GM18507 (cell line): ENCODE measurements at places on chromosomes 7 and 10.

DNA sequence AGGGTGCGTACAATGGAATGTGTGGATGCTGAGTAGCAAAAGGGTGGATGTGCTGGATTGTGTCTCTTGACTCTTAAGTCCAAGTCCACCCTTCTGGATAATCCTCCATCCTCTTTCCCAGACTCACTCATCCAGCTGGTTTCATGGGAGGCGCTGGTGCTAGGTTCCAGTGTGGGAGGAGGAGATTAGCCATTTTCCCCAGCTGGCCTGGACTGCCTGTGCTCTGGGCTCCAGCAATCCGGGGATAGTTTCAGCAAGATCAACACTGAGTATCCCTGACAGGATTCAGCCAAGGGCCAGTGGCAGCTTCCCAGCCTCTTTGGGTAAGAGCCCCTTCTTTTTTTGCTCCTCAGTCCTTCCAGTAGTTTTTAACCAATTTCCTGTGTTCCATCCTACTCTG, 21.6 kb upstream of the TRIL start:
- no peak for DNase-seq

- DNase-seq, result no peak
Observed at GRCh38 chr10:114103284-114103683, 59.6 kb downstream of the ADRB1 start.

- DNase-seq, result no peak
Observed at GRCh38 chr10:23293145-23293724, 51.4 kb downstream of the C10orf67 start.

- no peak for DNase-seq
Observed at GRCh38 chr10:70858759-70859158, 29.6 kb downstream of the PCBD1 start.

GRCh38 chr10:52566471-52567246, 205.9 kb downstream of the MBL2 start:
- DNase-seq, result no peak

DNA sequence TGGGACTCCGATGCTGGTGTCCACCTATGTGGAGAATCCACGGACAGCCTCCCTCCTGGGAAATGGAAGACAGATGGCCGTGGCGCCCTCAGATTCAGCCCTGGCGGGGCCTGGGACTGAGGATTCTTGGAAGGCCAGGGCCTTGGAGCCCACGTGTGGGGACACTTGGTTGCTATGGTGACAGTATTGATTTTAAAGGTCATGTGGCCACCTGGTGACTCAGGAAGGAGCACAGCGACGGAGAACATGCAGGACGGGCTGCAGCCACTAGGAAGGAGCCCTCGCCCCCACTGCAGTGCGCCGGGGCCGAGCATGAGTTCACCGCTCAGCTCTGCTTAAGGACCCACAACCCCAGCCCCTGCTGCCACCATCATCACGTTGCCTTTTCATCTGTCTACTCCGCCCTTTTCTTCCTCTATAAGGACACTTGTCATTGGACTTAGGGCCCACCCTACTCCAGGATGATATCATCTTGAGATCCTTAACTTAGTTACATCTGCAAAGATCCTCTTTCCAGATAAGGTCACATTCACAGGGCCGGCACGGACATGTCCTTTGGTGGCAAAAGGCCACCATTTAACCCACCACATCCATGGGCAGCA, 3.7 kb upstream of the STK32C start:
- no peak for DNase-seq

- no peak for DNase-seq
Observed at GRCh38 chr10:62916141-62916603, 100.0 kb upstream of the EGR2 start.

DNA sequence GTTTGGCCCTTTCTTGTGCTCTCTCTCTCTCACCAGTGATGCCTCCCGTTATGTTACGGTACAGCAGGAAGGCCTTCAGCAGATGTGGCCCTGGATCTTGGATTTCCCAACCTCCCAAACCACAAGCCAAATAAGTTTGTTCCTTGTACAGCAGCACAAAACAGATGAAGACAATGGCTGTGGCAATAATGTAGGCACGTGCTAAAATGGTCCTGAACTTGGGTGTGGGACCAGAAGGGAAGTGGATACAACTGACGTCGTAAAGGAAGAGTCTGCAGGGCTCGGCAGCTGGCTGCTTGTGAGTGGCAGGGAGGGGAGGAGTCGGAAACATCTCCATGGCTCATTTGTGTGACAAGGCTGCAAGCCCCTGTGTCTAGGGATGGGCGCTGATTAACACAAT, 26.8 kb downstream of the PROSER2 start:
- DNase-seq, result no peak

DNA sequence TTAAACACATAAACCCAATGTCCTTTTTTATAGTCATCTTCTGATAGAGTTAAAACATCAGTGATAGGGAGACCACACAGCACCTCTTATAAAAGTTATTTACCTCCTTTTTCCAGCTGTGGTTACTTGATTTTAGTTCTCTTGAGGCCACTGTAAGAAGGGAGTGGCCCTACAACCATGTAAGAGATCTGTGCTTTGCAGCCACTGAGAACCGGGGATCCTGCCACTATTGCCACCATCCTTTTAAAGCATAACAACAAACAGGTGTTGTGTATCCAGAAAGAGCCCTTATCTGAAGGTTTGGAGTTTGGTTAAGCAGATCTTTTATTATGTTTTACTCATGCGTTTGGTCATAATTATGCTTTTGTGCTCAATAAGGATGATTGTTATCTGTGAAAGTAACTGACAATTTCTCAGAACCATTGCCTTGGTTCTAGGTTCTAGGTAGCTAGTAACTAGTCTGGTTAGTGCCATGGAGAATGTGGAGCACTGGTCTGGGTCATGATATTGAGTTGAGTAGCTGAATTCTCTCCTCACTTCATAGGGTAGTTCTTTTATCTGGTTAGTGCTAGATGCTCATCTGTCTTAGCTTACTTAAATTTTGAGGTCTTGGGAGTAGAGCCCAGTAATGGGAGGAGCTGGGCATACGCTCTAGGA, 56.5 kb downstream of the ST7 start:
- DNase-seq, result no peak

GRCh38 chr7:122412441-122412840, 107.9 kb upstream of the FEZF1 start:
- no peak for DNase-seq

DNA sequence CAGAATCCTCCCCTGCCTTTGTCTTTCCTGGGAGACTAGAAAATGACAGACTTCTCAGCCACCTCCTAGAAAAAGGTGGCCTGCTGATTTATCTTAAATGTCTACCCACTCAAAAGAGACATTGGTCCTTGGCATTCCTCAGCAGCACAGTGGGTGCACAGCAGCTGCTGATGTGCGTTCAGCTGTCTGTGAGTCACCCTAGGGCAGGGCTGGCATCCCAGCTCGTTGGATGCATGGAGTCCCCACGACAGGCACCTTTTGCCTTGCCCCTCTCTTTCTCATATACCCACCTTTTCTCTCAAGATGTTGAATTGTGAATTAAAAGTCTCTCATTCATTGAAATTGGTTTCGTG, 113.0 kb downstream of the DOCK1 start:
- no peak for DNase-seq

DNA sequence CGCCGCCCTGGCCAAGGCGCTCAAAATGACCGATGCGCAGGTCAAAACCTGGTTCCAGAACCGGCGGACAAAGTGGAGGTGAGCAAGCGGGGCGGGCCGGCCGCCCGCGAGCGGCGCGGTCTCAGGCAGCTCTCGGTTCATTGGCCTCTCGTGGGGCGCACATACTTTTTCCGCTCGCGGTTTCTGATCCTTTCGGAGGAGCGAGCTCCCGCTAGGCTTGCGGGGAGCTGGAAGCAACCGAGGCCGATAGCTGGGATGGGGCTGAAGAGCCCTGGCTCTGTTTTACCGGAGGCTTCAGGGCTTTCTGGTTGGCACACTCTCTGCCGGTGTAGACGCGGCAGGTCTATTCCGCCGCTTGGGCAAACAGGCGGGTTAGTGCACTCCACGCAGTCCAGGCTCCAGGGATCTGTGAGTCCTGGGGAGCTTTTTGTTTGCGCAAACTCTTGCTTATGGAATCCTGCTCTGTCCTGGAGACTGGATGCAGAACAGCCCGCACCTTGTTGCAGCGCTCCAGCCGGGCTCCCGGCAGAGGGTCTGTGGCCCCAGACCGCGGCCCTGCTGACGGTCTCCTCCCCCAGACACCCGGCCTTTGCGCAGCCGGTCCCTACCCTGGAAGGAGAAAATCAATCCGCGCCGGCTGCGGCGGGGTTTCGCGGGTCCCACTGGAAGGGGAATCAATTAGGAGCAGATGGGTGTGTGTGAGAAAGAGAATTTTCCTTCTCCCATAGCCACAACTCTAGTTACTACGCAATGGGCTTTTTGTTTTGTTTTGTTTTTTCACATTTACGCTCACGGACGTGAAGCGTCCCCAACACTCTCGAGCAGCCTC, 3.4 kb downstream of the TLX1 start:
- DNase-seq, result no peak

- DNase-seq, result no peak
Observed at GRCh38 chr7:19713676-19714075, 4.8 kb upstream of the POLR1F start.

DNA sequence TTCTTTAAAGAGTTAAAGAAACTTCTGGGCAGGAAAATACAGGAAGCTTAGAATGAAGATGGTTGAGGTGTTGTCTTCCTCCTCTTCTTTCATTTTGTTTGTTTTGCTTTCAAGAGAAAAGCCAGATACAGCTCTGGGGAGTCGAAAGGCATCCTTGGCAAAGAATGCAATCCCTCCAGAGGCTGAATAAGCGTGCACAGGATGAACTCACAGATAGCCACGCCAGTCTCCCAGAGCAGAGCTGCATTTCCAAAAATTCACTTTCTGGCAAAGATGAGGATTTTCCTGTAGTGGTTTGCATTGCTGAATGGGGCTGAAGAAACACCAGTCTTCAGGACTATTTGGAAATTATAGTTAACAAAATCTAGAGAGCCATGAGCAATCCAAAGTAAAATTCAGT, 336.4 kb downstream of the NRG3 start:
- no peak for DNase-seq

DNA sequence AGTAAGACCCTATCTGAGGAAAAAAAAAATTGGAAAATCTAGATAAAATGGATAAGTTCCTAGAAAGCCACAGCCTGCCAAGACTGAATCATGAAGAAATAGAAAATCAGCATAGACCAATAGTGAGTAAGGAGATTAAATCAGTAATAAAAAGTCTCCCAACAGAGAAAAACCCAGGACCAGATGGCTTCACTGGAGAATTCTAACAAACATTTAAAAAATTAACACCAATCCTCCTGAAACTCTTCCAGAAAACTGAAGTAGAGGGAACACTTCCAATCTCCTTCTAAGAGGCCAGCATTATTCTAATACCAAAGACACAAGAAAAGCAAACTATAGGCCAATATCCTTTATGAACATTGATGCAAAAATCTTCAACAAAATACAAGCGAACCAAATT, 8.8 kb upstream of the LIMK1 start:
- DNase-seq, result no peak

DNA sequence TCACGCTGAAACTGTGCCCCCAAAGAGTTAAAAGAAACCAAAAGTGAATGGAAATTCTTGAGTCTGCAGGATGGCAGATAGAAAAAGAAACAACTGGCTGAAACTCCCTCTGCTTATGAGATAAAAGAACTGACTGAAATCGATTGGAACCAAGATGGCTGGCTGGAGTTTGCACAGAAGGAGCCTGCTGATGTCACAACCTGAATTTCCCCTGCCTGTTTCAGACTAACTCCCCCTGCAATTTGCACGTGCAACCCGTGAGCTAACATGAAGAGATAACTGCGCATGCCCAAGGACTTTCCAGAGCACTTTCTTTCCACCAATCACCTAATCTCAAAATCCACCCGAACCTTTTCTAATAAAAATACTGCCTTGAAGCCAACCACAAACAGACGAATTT, 435.5 kb downstream of the CALN1 start:
- DNase-seq, result no peak

DNA sequence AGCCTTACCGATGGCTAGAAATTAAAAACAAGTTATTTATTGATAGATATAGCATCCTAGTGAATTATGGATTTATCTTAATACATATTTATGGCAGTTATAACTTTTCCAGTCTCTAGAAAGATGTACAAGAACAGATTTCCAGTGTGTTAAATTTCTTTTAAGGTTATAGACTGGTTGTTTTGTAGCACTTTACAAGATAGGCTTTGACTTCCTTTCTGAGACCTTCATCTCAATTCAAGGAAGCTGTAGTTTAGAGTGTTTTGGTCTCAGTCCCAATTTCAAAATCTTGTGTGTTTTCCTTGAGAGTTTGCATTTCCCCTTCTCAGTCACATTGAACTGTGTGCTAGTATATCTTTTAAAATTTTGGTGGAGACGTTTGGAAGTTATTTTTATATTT, 30.1 kb downstream of the PLEKHA1 start:
- no peak for DNase-seq

DNA sequence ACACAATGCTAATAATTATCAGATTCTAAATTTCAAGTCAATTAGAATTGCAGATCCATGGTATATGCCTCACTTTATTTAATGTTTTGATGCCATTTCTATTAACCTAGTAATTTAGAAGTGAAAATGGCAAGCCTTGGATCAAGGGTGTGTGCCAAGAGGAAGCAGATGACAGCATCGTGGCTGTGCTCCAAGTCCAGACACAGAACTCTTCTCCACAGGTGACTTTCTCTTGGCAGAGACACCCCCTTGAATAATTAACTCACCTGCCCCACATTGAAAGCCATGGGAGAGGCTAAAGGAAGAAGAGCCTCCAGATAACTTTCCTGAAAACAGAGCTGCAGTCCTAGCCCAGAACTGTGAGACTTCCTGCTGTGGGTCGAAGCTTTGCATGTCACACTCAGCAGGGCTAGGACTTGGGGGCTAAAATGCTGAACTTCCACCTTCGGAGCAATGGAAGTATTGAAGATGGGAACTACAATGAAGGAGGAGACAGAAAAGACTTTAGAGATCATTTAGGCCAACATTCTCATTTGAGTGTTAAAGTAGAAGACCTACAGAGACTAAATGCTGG, 996 bp upstream of the C10orf90 start:
- no peak for DNase-seq

DNA sequence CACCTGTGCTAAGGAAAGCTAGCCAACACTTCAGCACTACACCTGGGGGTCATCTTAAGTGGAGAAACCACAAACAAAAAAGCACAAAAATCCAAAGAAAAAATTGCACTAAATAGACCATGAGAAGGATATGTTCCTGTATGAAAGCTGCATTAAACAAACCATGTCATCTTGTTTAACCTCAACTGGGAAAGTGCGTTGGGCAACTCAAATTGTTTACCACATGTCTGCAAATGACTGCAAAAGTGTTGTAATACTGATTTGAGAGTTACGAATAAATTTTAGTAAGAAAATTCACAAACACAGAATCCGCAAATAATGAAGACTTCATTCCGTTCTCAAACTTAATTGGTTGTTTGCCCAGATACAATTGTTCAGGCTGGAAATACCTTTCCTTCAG, 111.9 kb upstream of the EGFR start:
- DNase-seq, result no peak

DNA sequence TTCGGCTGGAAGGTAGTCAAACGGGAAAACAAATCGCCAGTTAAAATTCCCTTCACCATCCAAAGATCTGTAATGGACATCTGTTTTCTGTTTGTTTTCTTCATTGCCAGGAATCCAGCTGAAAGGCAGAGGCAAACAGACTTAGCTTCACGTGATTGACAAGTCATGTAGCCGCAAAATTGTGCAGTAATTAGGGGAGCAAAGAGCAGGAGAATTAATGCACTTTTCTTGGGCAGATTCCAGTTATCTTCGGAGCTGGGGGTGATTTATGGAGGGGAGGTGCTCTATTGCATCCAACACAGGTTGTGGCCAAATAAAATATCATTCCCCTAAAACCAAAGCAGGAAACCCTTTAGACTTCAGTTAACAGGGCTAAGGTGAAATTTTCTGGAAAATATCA, 162.2 kb downstream of the MYOF start:
- DNase-seq, result no peak
